ENCODE measurements at places on chromosomes 4 and X. TPM values are rescaled to one million over a fixed set of nuclear protein-coding genes. Genes with fewer than 3 reads are reported as not detected.

DNA sequence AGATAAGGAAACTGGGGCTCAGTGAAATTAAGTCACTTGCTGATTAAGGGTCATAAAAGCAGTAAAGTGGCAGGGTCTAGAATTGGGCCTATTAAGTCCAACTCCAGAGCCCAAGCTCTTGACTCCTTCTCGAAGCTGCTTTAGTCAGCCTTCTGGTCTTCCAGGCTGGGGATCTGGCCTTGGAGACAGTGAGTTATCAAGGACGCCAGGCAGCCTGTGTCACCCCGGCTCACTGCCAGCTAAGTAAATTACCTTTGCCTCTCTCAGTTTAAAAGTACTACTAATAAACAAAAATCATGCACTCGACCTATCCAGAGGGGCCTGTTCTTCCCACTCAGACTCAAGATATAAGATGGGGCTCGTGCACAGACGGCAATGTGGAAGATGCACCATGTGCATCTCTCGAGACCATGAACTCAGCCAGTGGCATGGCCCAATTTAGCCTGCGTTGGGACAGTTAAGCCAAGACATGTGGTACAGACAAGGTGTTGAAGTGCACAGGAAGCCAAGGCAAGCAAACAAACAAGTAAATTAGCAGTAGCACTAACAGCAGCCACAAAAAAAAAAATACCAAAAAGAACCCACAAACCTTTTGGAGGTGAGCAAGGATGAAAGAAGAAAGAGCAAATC is 62.0 kb upstream of the MAP3K15 start:
- no peak for DNase-seq

The BANK1 gene
- 0.43 TPM for total RNA-seq

GRCh38 chr4:61911313-61911756 is 711.2 kb downstream of the ADGRL3 start:
- DNase-seq = no peak

DNA sequence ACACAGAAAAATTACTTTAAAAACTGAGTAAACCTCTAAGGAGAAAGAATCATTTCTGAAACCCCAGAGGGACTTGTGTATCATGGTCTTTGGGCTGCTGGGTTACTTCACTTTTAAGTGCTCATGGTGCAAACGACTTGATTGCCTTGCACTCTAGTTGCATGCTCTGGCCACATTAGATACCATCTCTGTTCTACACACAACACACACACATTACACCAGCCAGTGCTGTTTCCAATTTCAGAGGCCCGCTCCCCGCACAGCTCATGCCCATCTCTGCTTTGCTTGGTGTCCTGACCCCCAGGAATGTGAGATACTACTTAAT is 2.1 kb downstream of the PPP3CA start:
- no peak for DNase-seq

DNA sequence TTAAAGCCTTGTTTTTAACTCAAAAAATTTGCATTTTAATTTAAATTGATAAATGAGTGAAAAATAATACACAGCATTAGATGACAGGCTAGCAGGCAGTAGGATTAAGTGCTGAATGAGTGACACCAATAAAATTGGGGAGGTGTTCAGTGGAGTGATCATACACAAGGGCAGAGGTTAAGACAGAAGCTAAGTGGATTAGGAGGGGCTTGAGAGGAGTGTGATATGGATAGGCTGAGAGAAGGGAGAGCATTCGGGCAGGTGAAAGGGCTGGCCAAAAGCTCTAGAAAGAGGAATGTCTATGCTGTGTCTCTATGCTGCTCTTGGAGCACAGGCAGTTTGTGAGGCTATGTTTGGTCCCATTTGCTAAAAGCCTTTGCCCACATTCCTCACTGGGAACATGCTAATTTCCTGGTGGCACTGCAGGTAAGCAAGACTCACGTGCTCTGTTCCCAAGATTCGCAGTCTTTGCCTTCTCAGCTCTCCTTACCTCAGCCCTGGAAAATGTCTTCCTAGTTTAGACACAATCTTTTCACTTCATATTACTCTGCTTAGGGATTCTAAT is 52.8 kb upstream of the CCSER1 start:
- DNase-seq = no peak

The REPS2 gene
- total RNA-seq = 9.2 TPM

- DNase-seq = peak; percentile 33
Observed at GRCh38 chr4:119025916-119026661, 109.5 kb upstream of the MYOZ2 start.

DNA sequence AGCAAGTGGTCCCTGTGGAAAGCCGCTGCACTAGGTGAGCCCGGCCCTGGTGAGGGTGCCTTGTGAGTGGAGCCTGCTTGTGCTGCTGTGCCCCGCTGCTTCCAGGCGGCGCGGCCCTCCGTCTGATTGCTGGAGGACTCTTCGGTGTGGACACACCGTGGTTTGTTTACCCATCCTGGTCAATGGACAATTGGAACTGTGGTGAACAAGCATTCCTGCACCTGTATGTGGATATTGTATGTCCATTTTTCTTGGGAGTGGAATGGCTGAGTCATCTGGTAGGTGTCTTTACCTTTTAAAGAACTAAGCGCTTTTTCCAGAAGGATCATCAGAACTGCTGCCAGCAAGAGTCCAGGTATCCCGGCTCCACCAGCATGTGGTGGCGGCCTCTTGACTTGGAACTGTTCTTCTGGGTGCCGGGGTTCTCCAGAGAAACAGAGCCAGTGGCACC is 15.6 kb downstream of the MAEA start:
- DNase-seq = peak; percentile 65

The EMCN gene
- total RNA-seq = not detected

- DNase-seq = peak; percentile 23
Observed at GRCh38 chr4:52665592-52665991, 6.5 kb upstream of the USP46 start.

- no peak for DNase-seq
Observed at GRCh38 chrX:555725-556666, 74.6 kb upstream of the SHOX start.

The CSN1S1 gene
- total RNA-seq = not detected

DNA sequence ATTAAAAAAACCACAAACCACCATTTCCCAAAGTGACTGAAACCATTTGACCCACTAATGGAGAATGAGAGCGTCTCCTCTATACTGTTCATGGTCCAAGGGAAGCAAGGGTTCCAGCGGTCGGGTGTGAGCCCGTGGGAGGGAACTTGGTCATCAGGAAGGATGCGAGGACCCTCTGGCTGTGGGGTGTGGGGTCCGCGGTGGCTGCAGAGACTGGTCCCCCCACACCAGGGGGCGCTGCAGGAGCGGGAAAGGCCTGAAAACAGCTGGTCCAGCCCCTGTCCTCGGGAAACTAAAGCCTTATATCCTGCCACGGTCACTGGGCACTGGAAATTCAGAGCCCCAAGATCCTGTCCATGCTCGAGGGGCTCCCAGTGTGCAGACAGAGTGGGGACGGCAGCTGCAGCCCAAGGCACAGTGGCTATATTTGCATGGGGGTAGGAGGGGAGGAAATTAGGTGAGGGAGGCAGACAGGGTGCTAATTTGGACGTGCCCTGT is 4.3 kb downstream of the BLOC1S4 start:
- peak; percentile 89 for DNase-seq

- peak; percentile 25 for DNase-seq
Observed at GRCh38 chrX:109830704-109831206, 97.7 kb upstream of the ACSL4 start.

- DNase-seq = peak; percentile 40
Observed at GRCh38 chrX:129678614-129679195, 23.9 kb upstream of the APLN start.

The NAA11 gene
- total RNA-seq = not detected

DNA sequence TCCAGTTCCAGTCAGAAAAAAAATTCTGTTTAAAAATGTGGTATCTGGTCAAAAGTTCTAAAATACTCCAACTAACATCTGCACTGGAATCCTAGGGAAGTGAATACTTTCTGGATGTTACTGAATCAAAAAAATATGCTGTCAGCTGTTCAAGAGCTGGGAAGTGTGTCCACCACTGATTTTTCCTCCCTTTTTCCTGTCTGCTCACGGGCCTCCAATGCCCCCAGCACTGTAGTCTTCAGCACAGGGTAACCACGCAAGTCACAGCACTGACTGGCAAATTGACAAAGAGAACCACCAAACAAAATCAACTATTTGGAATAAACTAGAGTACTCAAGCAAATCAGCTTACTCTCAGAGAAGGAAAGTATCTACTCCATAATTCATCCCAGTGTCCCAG is 9.9 kb downstream of the VEGFC start:
- no peak for DNase-seq

DNA sequence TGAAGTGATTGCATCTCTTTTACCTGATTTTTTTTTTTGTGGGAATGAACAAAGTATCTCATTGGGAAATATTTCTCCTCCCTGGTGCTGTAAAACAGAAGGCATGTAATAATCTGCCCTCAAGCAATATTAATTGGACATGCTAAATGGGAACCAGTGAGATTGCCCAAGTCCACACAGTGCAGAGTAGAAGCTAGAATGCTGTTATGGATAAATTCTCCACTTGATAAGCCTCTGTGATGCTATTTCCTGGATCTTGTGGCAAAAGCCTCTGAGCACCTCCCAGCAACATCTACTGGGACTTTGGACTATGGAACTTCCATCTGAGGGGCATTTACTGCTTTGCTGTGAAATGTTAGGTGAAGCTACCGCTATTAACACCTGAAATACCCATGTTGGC is 46.9 kb upstream of the YTHDC1 start:
- no peak for DNase-seq

GRCh38 chr4:40401631-40402030 is 66.5 kb downstream of the CHRNA9 start:
- DNase-seq = no peak

The NLGN3 gene
- total RNA-seq = not detected

GRCh38 chr4:171644430-171645057 is 168.7 kb upstream of the GALNTL6 start:
- no peak for DNase-seq

DNA sequence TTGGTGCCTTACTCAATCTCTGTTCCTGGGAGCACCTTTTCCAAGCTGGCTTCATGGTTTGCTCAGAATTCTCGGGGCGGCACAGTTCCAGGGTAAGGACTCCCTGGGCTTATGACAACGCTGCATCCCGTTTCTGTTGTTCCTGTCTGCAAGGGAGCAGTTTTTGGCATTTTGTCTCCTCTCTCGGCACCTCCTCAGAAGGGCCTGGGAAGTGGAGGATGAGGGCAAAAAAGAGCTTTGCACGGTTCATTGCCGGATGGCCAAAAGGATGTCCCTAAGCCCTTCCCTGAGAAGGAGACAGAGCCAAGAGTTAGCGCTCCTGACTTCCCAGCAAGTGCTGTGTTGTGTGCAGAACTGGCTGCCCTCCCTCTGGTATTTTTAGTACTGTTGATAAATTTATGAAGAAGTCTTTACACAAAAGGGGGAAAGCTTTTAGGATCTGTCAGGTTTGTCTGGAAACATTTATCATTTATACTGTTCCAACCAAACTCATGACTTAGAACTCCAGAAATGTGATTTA is 13.4 kb downstream of the SRD5A3 start:
- no peak for DNase-seq

DNA sequence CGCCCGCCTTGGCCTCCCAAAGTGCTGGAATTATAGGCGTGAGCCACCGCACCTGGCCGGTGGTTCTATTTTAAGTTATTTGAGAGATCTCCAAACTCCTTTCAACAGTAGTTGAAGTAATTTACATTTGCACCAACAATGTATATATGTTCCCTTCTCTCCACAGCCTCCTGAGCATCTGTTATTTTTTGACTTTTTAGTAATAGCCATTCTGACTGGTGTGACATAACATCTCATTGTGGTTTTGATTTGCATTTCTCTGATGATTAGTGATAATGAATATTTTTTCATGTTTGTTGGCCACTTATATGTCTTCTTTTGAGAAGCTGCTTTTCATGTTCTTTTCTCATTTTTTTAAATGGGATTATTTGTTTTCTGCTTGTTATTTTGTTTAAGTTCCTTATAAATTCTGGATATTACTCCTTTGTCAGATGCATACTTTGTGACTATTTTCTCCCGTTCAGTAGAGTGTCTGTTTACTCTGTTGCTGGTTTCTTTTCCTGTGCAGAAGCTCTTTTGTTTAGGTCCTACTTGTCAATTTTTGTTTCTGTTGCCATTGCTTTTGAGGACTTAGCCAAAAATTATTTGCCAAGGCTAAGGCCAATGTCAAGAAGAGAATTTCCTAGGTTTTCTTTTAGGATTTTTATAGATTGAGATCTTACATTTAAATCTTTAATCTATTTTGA is 213.2 kb downstream of the ARHGAP24 start:
- DNase-seq = no peak

DNA sequence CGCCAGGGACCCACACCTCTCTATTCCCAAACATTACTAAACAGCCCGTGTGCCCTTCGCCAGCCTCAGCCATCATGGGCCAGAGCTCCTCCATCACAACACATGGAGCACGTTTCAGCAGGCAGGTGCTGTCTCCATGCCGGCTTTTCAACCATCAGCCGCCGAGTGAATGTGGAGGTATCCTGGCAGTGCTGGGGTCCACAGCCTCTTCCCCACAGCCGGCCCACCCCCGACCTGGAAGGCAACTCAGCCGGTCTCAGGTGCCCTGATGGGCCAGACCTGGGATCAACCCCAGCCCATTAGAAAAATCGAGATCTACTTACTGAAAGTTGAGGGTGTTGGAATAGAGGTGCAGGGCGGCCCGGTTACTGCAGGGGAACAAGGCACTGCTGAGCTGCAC is 3.1 kb downstream of the NAA10 start:
- no peak for DNase-seq

DNA sequence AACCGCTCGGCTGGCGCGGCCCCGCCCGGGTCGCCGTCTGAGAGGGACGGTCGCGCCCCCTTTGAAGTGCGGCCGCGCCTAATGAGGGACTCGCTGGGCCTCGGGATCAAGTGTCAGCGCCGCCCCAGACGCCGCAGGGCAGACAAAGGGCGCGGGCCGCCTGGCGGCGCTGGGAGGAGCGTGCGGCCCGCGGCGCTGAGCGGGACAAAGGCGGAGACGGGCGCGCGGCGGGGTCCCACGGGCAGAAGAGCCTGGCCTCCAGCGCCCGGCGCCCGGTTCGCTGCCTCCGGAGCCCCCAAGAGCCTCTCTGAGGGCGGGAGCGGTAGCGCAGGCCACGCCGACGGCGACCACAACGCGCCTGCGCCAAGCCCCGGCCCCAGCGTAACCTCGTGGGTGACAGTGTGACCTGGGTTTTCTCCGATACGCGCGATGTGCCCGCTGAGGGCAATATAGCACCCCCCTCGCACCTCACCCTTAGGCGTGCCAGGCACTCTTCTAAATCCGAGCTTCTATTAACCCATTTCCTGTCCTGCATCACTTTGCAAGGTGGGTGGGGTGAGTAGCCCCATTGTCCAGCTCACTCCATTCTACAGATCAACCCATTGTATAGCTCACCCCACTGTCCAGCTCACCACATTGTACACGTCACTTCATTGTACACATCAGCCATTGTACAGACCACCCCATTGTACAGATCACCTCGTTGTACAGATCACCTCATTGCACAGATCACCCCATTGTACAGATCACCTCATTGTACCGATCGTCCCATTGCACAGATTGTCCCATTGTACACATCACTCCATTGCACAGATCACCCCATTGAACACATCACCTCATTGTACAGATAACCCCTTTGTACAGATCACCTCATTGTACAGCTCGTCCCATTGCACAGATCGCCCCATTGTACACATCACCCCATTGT is 33.7 kb upstream of the STX18 start:
- DNase-seq = peak; percentile 70
